Breast epithelium (tissue), 4 donors: ENCODE measurements at places on chromosomes 4 and X. TPM values are rescaled to one million over a fixed set of nuclear protein-coding genes. Genes with fewer than 3 reads are reported as not detected.

DNA sequence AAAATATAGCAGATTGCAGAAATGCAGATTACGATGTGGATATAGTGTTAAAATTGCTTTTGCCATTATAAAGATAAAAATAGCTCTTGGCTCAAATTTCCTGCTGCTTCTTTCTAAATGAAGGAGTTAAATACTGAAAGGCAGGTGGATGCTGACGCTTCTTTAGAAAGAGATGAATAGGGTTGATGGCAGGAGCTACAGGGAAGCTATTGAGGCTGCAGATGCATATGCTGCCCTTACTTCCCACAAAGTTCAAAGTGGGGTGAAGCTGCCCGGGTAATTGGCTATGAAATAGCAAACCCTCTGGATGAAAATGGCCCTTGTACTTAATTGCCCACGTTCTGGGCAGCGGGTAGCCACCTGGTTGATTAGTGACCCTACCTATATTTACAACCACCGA is 379.5 kb downstream of the ZIC3 start:
- DNase-seq = no peak

ANK2 gene
- total RNA-seq = 22.0 TPM

BEX5 gene
- total RNA-seq = 3.3 TPM

- no peak for DNase-seq
Measured at GRCh38 chrX:14753441-14753840, 119.4 kb downstream of the FANCB start.

GRCh38 chr4:17687237-17687857 is 72.9 kb downstream of the MED28 start:
- no peak for DNase-seq

- no peak for DNase-seq
Measured at GRCh38 chrX:27863809-27864208, 56.0 kb downstream of the MAGEB10 start.

DNA sequence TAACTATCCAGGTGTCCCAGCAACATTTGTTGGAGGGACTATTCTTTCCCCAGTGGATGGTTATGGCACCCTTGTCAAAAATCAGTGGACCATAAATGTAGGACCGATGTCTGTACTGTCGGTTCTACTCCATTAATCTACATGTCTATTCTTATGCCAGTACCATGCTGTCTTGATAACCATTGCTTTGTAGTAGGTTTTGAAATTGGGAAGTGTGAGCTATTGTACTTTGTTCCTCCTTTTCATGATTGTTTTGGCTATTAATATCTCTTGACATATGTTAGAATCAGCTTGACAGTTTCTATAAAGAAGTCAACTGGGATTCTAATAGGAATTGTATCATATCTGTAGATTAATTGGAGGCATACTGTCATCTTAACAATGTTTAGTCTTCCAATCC is 112.7 kb downstream of the HNRNPD start:
- no peak for DNase-seq

DNA sequence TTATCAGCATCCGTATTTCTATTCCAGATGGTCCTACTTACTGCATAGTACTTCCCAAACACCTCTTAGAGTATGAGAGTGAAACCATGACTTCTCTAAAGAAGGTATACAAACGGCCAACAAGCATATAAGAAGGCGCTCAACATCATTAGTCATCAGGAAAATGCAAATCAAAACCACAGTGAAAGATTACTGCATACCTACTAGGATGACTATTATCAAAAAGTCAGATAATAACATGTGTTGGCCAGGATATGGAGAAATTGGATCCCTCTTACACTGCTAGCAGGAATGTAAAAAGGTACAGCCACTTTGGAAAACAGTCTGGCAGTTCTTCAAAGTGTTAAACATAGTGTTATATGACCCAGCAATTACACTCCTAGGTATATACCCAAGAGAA is 215.3 kb upstream of the CXorf66 start:
- no peak for DNase-seq

GRCh38 chr4:111991163-111991562 is 154.1 kb upstream of the FAM241A start:
- no peak for DNase-seq

DNA sequence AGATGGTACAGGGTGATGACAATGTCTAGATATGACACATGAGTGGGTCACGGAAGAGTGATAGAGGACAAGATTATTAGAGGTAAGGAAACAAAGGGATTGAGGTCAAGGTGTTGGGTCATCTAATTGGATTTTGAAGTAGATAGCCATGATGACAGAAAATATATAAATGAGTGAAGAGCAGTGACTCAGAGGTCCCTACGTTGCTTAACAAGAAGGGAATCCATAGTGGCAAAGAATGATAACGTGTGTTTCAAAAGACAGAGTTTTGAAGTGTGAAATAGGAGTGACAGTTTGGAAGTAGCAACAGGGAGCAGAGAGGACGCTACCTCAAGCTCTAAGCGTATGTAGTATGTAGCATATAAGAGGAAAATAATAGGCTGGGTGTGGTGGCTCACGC is 22.2 kb upstream of the CAMK2D start:
- no peak for DNase-seq

GRCh38 chrX:38494239-38494823 is 67.0 kb upstream of the TSPAN7 start:
- no peak for DNase-seq

- no peak for DNase-seq
Measured at GRCh38 chrX:17299206-17299605, 75.8 kb upstream of the NHS start.

STAP1 gene
- not detected for total RNA-seq

DNA sequence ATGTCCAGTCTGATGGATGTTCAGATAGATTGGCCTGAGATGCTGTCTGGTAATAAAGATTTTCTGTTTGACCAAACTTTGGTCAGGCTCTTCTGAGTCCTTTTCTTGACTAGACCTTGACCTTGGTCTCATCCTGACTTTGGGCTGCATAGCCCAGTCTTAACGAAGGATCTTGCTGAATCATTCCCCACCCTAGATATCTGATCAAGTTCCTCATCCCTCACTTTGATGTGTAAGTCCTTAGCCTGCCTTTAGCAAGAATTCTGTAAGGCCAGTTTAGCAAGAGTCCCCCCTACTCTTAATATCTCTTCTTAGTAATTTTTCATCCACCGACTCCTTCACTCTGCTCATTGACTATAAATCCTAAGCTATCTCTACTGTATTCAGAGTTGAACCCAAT is 244.4 kb upstream of the JADE1 start:
- no peak for DNase-seq

CHST7 gene
- total RNA-seq = 7.5 TPM

- no peak for DNase-seq
Measured at GRCh38 chrX:73863852-73864251, 300.9 kb downstream of the CHIC1 start.

GCNA gene
- total RNA-seq = 2.3 TPM

GRCh38 chr4:145297556-145297955 is 117.2 kb upstream of the OTUD4 start:
- DNase-seq = no peak

GAGE1 gene
- not detected for total RNA-seq

COL4A6 gene
- 10.7 TPM for total RNA-seq

HEPH gene
- total RNA-seq = 11.1 TPM

EDA2R gene
- 7.0 TPM for total RNA-seq

DNA sequence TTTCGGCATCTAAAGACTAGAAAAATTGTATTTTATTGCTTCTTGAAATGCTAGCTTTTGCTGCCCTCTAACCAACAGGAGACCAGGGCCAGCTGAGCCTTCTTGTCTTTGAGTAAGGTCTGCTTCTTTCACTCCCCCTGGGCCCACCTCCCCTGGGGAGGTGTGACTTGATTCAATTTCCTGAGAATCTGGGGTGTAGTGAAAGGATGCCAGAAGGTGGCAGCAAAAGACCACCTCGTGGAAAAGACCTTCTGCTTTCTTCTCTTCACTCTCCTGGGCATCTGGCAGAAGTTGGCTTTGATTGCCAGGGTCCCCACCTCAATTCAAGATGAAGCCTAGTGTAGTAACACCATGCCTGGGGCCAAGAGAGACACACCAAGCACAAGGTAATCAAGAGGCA is 96.5 kb upstream of the MAOA start:
- DNase-seq = no peak

GRCh38 chr4:109294468-109295020 is 7.9 kb downstream of the COL25A1 start:
- no peak for DNase-seq

DNA sequence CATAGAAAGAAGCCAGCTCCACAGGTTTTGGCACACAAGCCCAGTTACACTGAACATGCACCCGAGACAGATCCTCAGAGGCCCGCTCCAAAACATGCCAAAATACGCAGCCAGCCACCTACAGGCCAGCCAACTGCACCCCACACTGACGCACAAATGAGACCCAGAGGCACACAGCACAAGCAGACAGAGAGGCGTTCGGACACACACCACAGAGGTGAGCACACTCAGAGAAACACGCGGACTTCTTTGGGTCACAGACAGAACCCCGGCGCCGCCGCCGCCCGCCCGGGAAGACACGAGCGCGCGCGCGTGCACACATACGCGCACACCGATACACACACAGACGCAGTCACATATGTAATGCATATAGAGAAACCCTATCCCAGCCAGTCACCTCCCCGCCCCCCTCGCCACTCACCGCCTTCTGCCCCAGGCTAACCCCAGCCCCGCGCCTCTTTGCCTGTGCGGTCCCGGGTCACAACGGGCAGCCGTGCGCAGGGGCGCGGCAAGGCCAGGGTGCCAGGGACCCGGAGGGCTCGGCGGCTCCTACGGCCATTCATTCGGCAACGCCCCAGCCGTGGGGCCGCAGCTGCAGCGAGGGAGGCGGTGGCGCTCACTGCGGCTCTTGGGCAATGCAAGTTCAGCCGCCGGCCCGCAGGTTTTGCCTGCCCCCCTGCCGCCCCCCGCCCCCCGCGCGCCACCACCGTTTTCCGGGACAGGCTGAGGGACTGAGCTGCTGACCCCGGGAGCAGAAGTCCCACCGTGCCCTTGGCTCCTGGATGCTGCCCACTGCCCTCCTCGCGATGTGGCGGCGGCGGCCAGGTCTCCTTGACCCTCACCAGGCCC is 553 bp downstream of the SEPTIN6 start:
- no peak for DNase-seq

DNA sequence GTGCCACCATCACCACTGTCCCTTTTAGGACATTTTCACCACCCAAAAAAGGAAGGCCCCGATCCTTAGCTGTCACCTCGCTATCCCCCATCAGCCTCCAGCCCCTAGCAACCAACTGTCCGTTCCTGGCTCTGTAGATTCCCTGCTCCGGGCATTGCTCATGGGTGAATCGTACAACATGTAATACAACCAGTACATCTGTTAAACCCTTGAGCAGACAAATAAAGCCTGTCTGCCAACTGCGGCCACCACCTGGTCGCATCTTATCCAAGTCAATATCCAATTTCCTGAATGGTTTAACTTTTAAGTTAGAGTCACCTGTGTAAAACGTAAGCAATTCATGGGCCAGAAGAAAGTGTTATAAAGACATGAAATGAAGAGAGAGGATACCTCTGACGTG is 251.9 kb downstream of the AFAP1 start:
- DNase-seq = no peak

- no peak for DNase-seq
Measured at GRCh38 chr4:158535130-158535614, 13.5 kb downstream of the RXFP1 start.

GRCh38 chr4:153655928-153656327 is 28.2 kb upstream of the TLR2 start:
- DNase-seq = peak; percentile 85

DNA sequence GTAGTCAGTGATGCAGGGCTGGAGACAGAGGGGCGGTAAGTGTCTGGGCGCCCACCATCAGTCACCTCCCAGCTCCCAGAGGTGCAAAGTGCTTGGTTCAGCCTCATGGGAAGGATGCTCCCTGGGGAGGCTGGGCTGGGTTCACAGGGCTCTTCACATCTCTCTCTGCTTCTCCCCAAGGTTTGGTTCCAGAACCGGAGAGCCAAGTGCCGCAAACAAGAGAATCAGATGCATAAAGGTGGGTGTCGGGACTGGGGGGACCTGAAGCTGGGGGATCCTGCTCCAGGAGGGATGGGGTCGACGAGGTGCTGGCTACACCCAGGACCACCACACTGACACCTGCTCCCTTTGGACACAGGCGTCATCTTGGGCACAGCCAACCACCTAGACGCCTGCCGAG is 10.1 kb downstream of the SHOX start:
- no peak for DNase-seq

DNA sequence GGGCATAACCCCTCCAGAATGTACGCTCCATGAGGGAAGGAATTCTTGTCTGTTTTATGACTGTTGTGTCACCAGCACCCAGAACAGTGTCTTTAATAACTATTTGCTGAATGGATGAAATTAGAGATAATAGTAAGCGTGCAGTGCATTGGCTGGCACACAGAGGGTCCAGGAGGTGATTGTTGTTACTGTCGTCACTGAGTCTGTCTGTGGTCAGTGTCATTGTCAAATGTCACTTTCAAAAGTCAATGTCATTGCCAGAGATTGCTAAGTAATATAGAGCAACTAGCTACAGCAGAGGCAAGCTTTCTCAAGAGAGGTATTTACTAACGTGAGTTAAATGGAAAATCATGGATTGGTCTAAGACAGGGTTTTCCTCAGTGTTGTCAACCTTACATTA is 70.7 kb downstream of the ARHGEF38 start:
- DNase-seq = no peak

DNA sequence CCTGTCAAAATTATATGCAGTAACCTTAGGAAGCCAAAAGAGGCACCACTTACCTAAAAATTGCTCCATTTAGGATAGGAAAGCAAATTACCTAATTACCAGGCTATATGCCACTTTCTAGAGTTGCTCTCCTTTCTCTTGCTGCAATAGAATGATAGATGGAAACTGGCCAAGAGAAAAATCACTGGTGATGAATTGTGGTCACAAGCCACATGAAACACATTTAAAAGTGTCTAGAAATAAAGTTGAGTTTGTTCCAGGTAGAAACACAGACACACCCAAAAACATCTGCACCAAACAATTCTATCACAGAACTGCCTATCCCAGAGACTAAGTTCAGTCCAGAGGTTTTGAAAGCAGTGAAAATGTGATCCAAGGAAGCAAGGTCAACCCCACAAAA is 337.7 kb downstream of the PCDH19 start:
- DNase-seq = no peak

GRCh38 chr4:136441629-136442282 is 1090.5 kb downstream of the PCDH18 start:
- no peak for DNase-seq
